ENCODE measurements at places on chromosomes 1 and 21. TPM values are rescaled to one million over a fixed set of nuclear protein-coding genes. Genes with fewer than 3 reads are reported as not detected.
A peak's percentile ranks its signal among the peaks of the same experiment; 100 is the strongest.

- no peak overlapping the region for H3K27ac ChIP-seq
- H3K36me3 ChIP-seq: no peaks in the 10 kb centered on the region
- H3K4me3 ChIP-seq: no peak overlapping the region
- no peak for DNase-seq
- H3K27me3 ChIP-seq: 0 out of 2 replicates have a peak, but pooled peaks cover 10% of the 10 kb centered on the region
Measured at GRCh38 chr1:210446479-210446878, 117.8 kb downstream of the HHAT start.

DNA sequence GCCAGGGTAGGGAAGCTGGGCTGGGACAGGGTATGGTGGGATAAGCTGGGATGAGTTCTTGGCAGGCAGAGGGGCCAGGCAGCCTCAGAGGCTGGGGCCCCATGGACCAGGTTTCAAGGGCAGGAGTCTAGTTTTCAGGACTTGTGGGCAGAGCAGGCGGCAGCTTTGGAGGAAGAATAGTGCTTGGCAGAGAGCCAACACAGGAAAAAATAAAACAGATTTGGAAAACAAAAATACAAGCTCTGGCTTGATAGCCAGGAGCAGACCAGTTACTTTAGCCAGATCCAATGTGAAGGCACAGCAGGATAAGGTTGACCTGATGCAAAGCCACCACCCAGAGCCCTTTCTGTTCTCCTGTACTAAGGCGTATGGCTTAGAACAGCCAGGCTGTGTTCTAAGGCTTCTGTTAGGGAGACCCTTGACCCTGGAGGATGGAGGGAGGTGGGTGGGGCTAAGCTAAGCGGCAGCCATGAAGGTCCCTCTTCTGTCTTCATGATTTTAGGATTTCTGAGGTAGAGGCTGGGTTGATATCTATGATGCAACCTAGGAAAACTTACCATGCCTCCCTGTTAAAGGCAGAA is 5.5 kb downstream of the TRAF5 start:
- no peak overlapping the region for H3K4me3 ChIP-seq
- peaks cover 19% of the 10 kb centered on the region for H3K4me1 ChIP-seq
- no peak for DNase-seq
- no peaks in the 10 kb centered on the region for H3K36me3 ChIP-seq
- no peak overlapping the region for H3K27ac ChIP-seq

- H3K27ac ChIP-seq: peak overlapping the region; percentile 99
- peaks cover 21% of the 10 kb centered on the region for H3K4me1 ChIP-seq
- H3K36me3 ChIP-seq: no peaks in the 10 kb centered on the region
- H3K4me3 ChIP-seq: peak overlapping the region; percentile 77
- peak; percentile 90 for DNase-seq
Measured at GRCh38 chr1:153790313-153790965, 15.2 kb downstream of the SLC27A3 start.

HES5 gene
- total RNA-seq: not detected

ECE1 gene
- total RNA-seq: 100 TPM

DNA sequence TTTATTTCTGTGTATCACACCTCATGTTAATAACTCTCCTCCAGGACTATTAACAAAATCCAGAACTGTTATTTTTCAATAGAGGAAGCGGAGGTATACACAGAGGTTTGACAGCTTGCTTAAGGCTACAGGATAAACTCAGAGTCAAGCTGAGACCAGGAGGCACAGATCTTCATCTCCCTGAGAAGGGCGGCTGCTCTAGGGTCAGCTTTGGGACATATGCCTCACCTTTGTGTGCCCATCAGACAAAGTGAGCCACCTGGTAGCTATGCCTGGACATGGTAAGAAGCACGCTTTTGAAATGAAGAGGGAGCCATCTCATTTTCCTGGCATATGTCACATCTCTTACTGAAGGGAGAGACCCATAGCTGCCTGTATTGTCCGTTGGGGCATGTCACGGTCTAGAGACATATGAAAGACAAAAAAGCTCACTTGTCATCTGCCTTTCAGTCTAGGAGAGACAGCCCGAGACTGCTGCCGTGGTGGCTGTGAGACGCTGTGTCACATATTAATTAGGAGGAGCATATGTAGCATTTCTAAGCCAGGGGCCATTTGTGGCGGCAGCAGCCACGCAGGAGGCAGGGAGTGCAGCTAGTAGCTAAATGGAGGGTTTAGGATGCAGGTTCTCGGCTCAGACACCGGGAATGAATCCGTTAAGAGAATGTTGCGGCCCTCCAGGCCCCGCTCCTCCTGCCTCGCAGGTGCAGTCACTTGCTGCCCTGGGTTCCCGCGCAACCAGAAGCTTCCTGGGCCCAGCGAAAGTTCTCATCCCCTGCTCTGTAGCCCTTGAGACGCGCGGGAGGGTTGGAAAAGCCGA is 161.3 kb upstream of the C1orf21 start:
- no peaks in the 10 kb centered on the region for H3K36me3 ChIP-seq
- no peak overlapping the region for H3K4me3 ChIP-seq
- no peak for DNase-seq
- H3K27ac ChIP-seq: no peak overlapping the region
- no peaks in the 10 kb centered on the region for H3K27me3 ChIP-seq

DNA sequence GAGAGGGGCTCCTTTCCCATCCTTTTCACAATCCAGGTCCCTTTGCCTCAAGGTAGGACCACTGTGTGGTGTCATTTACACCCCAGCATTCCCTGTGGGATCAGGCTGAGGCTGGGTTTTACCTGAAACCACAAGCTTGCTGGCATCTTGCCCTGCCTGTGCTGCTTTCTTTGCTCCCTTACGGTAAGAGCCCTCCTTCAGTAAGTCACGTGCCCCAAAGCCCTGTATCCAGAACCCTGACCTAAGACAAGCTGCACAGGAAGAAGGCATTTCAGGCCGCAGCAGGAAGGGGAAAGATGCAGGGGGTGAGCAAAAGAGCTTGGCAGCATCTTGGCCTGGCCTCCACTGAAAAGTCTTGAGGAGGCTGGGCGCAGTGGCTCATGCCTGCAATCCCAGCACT is 58.4 kb downstream of the KLHDC7A start:
- H3K27ac ChIP-seq: no peak overlapping the region
- H3K4me1 ChIP-seq: no peaks in the 10 kb centered on the region
- no peak overlapping the region for H3K4me3 ChIP-seq
- DNase-seq: no peak
- H3K36me3 ChIP-seq: no peaks in the 10 kb centered on the region

LDLRAD1 gene
- not detected for total RNA-seq

DNA sequence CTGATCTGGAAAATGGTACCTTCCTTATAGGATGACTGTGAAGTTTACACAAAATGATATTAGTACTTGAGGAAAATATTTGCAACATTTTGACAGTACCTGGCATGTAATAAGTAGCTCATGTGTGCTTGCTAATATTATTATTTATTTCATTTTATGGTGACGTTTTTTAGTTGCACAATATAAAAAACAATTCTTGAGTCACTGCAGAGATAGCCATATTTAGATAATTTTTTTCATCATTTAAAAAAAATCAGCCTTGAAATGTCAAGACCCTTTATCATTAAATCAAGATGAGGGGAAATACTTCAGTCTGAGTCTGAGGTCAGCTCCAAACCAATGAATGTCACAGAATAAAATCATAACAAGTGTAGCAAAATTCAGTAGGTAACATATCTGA is 196.8 kb upstream of the RUNX1 start:
- no peak overlapping the region for H3K4me3 ChIP-seq
- no peak for DNase-seq
- no peaks in the 10 kb centered on the region for H3K36me3 ChIP-seq
- H3K4me1 ChIP-seq: no peaks in the 10 kb centered on the region

- H3K27me3 ChIP-seq: no peaks in the 10 kb centered on the region
- H3K27ac ChIP-seq: no peak overlapping the region
- DNase-seq: no peak
- H3K36me3 ChIP-seq: no peaks in the 10 kb centered on the region
Measured at GRCh38 chr1:193438771-193439170, 252.4 kb upstream of the B3GALT2 start.

GRCh38 chr1:43414634-43415223 is 25.0 kb downstream of the SZT2 start:
- peaks cover 21% of the 10 kb centered on the region for H3K36me3 ChIP-seq
- no peaks in the 10 kb centered on the region for H3K27me3 ChIP-seq
- no peak overlapping the region for H3K4me3 ChIP-seq

KLF17 gene
- 0.11 TPM for total RNA-seq

- no peak overlapping the region for H3K4me3 ChIP-seq
- H3K27me3 ChIP-seq: no peaks in the 10 kb centered on the region
- H3K27ac ChIP-seq: no peak overlapping the region
- no peak for DNase-seq
- no peaks in the 10 kb centered on the region for H3K36me3 ChIP-seq
Measured at GRCh38 chr1:18481190-18481920, 625 bp downstream of the KLHDC7A start.

GRCh38 chr21:38505654-38506523 is 7.6 kb upstream of the ERG start:
- no peak overlapping the region for H3K27ac ChIP-seq
- peak; percentile 84 for DNase-seq
- H3K4me1 ChIP-seq: peaks cover 7% of the 10 kb centered on the region
- H3K27me3 ChIP-seq: 0 out of 2 replicates have a peak, but pooled peaks cover 3% of the 10 kb centered on the region
- no peak overlapping the region for H3K4me3 ChIP-seq

SLC44A3 gene
- 1.6 TPM for total RNA-seq

DNA sequence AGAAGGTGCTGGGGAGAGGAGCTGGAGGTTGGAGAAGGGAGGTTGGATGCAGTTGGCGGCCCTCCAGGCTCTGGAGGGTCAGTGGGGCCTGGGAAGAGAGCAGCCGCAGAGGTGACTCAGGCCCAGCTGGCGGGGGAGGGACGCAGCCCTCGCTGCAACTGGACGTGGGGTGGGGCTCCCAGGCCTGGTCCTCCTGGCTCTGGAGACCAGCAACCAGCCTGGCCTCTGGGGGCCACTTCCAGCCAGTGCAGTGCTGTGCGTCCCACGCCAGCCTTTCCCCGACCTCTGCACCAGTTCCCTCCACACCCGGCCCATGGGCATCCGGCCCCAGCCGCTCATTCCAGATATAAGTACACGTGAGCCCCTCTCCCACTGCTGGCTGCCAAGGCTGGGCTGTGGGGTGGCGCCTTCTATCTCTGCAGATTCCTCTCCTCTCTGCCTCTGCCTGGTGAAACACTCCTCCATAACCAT is 38.0 kb upstream of the COL18A1 start:
- no peaks in the 10 kb centered on the region for H3K27me3 ChIP-seq
- H3K27ac ChIP-seq: no peak overlapping the region
- no peak overlapping the region for H3K4me3 ChIP-seq
- no peaks in the 10 kb centered on the region for H3K36me3 ChIP-seq
- H3K4me1 ChIP-seq: peaks cover 23% of the 10 kb centered on the region

- DNase-seq: no peak
- H3K4me3 ChIP-seq: no peak overlapping the region
- no peak overlapping the region for H3K27ac ChIP-seq
- no peaks in the 10 kb centered on the region for H3K27me3 ChIP-seq
Measured at GRCh38 chr1:184903111-184903692, 71.1 kb downstream of the NIBAN1 start.

RXFP4 gene
- not detected for total RNA-seq

- DNase-seq: peak; percentile 57
- peaks cover 14% of the 10 kb centered on the region for H3K27me3 ChIP-seq
- H3K27ac ChIP-seq: no peak overlapping the region
- peak overlapping the region; percentile 69 for H3K4me3 ChIP-seq
- H3K4me1 ChIP-seq: no peaks in the 10 kb centered on the region
Measured at GRCh38 chr1:32892368-32893197, 6.3 kb downstream of the HPCA start.

GRCh38 chr21:45295576-45296365 is 8.1 kb upstream of the POFUT2 start:
- peak; percentile 83 for DNase-seq
- H3K27me3 ChIP-seq: no peaks in the 10 kb centered on the region
- H3K4me1 ChIP-seq: peaks cover 29% of the 10 kb centered on the region
- peak overlapping the region; percentile 39 for H3K4me3 ChIP-seq
- H3K36me3 ChIP-seq: no peaks in the 10 kb centered on the region

OR14A2 gene
- not detected for total RNA-seq

DNA sequence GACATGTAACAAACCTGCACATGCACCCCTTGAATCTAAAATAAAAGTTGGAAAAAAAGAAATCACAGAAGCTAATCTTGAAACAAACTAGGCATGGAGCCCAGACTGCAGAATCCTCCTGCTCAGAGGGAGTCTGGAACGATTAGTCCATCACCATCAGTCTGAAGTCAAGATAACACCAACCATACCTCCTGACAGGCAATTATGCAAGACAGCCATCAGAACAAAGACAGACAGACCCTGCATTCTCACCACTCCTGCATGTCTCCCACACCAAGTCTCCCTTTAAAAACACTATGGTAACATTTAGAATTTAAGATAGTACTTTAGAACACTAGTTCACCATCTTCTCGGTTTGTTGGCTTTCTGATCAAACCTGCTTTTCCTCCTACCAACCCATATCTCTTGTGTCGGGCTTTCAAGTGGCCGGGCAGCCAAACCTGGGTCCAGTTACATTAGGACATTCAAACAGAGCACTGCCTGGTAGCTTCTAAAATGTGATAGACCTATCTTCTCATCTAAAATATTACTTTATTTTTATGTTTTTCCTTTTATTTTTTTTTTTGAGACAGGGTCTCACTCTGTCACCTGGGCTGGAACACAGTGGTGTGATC is 10.1 kb downstream of the YARS1 start:
- H3K27ac ChIP-seq: no peak overlapping the region
- no peaks in the 10 kb centered on the region for H3K27me3 ChIP-seq
- DNase-seq: no peak
- H3K4me3 ChIP-seq: no peak overlapping the region

- DNase-seq: peak; percentile 53
- no peaks in the 10 kb centered on the region for H3K27me3 ChIP-seq
- peak overlapping the region; percentile 90 for H3K4me3 ChIP-seq
- H3K36me3 ChIP-seq: peaks cover 29% of the 10 kb centered on the region
- H3K27ac ChIP-seq: peak overlapping the region; percentile 80
Measured at GRCh38 chr21:45982758-45983648, 1.4 kb downstream of the COL6A1 start.

PRDM2 gene
- total RNA-seq: 11.0 TPM

TFF2 gene
- not detected for total RNA-seq

FCGR2B gene
- total RNA-seq: not detected

- peaks cover 10% of the 10 kb centered on the region for H3K4me1 ChIP-seq
- no peak overlapping the region for H3K27ac ChIP-seq
- DNase-seq: no peak
- H3K36me3 ChIP-seq: no peaks in the 10 kb centered on the region
- no peaks in the 10 kb centered on the region for H3K27me3 ChIP-seq
- no peak overlapping the region for H3K4me3 ChIP-seq
Measured at GRCh38 chr1:29636936-29637335, 400.6 kb downstream of the PTPRU start.

ID3 gene
- total RNA-seq: 376 TPM

GRCh38 chr1:157932069-157932468 is 61.4 kb upstream of the KIRREL1 start:
- H3K36me3 ChIP-seq: no peaks in the 10 kb centered on the region
- no peaks in the 10 kb centered on the region for H3K4me1 ChIP-seq
- DNase-seq: peak; percentile 57
- H3K27me3 ChIP-seq: no peaks in the 10 kb centered on the region
